ENCODE measurements at places on chromosomes 13 and 19.

DNA sequence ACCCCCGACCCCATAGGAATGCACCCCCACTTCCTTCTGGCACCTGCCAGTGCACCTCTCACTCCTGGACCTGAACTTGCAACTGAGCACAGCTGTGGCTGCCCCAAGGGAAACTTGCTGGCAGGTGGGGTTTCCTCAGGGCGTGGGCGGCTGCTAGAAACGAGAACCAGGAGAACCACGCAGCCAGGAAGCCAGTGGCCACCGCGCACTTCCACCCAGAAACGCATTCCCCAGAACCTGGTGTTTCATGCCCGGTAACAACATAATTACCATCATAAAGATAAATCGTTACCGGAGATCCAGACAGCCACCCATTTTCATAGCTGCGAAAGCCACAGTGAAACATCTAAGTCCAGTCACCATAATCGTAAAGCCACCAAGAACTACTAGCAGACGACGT lies 75.2 kb upstream of the C13orf46 start:
- no peak for DNase-seq

- no peak for DNase-seq
Measured at GRCh38 chr19:19526581-19527370, 1.9 kb upstream of the YJEFN3 start.

DNA sequence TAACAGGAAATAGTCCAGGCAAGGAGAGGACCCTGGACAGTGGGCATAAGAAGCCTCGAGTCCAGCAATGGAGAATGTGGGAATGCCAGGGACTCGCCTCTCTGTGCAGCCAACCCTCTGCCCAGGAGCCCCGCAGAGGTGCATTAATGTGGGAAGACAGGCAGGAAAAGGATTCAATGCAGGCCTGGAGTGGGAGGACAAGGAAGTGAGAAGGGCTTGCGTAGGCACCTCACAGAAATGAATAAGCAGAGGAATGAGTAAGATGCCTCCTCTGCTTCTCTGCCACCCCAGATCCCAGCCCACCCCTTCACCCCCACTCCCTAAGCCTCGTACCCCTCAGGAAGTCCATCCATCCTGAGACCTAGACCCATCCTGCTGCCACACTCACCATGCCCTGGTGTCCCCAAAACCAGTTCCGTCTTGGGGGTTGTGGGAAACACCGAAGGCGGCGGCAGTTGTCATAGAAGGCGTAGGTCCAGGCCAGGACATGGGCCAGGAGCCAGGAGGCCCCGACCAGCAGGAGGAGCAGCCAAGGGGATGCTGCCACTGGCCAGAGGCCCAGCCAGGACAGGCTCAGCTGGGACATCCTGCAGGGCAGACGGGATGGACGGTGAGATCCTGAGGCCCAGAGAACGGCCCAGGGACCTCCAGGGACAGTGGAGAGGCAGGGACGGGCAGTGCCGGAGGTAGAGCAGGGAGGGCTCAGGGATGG lies 692 bp downstream of the CYP4F2 start:
- no peak for DNase-seq

DNA sequence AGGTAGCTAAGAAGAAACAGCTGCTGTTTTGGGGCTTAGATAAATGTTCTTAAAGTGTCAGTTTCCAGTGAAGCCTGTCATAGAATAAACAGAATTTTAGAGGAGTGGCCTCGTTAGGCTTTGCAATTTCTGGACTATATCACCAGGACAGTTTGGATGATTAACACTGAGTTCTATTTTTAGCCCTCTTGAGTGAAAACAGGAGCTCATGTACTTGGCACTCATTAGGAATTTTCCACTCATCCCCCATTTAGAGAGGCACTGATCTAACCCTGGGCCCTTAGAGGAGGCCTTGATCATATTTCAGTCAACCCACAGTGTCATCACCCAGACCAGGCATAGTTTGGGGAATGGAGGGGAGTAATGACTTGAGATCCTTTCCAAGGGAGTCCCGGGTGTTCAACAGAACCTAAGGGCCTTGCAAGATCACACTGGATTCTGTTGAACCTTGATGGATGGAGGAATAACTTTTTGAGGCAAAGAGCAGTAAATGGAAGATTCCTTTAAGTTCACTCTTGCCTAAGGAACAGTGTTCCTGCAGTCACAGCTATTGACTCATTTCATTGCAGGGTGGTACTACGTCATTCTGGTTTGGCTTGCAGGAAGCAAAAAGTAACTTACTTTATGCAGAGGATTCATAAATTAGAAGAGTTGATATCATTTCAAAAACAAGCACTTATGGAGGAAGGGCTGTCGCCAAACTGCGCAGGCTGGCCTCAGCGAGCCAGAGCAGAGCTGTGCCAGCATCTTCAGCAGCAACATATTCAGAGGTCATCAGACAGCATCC lies 160.2 kb downstream of the SLC7A1 start:
- DNase-seq, result peak; percentile 95

- no peak for DNase-seq
Measured at GRCh38 chr13:46143184-46143701, 38.4 kb upstream of the CPB2 start.

DNA sequence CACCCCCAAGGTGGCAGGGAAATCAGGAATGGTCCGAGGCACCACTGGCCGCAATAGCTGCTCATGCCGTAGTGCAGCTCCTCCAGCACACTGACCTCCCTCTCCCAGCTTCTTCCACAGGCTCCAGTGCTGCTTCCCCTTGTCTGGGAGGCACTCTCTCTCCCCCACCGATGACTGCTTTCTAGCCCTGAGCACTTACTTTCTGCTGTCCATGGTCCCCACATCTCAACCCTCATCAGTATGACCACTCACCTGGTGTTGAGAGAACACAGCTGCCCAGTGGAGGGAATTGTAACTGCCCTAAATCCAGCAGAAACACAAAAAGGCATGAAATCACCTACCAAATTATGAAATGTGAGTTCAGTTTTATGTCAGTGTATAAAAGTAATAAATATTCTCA lies 28.9 kb upstream of the TPP2 start:
- no peak for DNase-seq

- DNase-seq, result no peak
Measured at GRCh38 chr19:18453269-18454024, 15.5 kb upstream of the ISYNA1 start.

Measured in myocyte (in vitro differentiated cells).